ENCODE measurements at places on chromosomes 5 and 9.

DNA sequence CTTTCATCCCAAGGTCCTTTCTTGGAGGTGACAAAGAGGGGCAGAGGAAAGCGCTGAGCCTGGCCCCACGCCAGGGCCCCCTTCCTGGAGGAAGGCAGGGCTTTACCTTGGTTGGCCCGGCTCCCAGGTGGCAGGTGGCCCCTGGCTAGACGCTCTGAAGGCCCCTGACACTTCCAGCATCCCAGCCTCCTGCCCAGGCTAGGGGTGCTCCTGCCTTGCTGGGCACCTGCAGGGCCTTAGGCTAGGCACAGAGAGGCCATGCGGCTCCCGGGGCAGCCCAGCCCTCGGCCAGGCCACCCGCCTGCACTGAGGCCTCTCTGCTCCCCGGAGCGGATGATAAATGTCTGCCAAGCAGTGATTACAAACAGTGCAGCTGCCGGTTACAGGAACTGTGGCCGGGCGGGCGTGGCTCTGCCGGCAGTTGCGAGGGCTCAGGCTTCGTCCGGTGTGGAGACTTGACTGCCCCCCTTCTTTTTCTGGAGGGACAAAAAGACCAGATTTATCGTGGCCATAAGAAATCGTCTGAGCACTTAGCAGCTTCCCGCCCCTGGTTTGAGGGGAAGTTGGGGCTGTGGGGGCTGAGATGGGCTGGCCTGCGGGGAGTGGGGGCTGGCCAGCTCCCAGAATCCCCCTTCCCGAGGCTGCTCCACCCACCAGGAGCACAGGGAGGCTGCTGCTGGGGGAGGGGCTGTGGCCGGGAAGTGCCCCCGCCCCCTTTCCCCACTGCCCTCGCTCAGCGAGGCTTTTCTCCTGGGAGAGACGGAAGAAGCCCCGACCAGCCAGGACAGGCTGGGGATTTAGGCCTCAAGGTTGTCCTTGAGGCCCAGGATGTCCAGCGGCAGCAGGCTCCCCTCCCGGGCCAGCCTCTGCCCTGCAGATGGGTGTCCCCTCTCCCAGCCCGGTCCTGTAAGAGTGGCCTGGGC lies 31.6 kb upstream of the UBAC1 start:
- DNase-seq: peak; percentile 43

- DNase-seq: no peak
These were observed 44.3 kb downstream of the CYSTM1 start for GRCh38 chr5:140219068-140219991.

GRCh38 chr5:97508864-97509263 lies 325.8 kb upstream of the RIOK2 start:
- DNase-seq: no peak

DNA sequence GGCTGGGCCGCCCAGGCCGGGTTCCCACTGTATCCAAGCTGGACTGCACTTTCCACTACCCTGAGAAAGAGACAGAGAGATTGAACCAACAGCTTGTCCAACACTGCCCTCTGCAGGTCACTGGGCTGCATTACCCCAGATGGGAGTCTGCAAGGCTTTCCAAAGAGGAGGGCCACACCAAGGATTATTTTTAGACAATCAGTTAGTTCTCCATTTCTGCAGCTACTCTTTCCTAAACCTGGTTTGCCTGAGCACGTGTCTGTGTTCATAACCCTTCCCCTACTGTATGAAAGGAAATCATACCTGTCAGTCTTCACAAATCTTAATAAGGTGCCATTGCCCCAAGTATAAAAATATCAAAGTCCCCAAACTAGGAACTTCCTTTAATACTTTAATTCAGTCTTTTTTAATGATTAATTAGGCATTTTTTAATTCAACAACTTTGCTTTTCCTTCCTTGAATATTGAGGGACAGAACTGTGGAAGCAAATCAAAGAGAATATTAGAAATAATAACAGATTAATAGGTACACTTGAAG lies 13.4 kb upstream of the FGF1 start:
- peak; percentile 84 for DNase-seq

DNA sequence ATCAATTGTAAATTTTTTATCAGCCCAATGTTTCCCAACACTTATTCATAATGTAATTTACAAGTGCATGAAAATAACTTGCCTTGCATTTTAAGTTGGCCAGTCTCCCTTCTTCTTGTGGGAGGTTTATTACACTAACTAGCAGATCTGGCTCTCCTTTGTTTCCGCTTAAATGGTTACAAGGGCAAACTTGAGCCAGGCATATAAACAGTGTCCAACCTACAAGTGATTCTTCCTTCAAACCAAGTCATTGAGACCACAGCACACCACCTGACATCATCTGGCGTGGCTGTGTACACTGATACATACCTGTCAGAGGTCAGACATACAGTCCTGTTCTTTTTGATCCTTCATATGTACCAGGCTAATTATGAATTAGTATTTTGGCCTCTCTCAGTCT lies 80.1 kb downstream of the ALDH1A1 start:
- DNase-seq: no peak

DNA sequence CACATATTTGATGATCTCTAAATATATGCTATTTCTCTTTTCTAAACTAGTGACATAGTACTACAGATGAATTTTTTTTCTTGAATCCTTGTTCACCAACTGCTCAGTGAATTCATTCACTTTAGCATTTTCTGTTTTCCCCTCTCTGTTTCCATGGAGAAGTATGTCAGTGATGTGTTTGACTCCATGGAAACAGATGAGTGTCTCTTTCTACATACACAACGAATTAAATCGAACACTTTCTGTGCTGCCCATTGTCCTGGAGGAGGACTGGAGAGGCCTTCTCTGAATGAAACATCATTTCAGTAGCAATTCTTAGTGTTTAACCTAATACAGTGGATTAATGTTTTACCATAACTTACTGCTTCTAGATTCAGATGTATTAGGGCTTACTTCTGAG lies 9.5 kb downstream of the INVS start:
- DNase-seq: no peak

GRCh38 chr5:39132792-39133191 lies 58.6 kb upstream of the RICTOR start:
- DNase-seq: no peak

DNA sequence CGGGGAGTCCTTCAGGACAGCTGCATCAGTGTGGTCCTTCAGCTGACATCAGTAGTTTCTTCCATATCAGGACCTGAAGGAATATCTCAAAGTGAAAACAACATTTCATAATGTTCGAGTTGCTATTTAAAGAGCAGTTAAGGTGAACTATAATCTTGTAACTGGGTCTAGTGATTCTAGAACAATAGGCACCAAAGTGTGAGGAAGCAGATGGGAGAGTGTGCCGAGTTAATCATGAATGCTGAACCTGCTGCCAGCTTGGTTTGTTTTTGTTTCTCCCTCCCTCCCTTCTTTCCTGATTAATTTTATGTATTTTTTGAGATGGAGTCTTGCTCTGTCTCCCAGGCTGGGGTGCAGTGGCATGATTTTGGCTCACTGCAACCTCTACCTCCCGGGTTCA lies 3.6 kb upstream of the PTGR1 start:
- DNase-seq: no peak

DNA sequence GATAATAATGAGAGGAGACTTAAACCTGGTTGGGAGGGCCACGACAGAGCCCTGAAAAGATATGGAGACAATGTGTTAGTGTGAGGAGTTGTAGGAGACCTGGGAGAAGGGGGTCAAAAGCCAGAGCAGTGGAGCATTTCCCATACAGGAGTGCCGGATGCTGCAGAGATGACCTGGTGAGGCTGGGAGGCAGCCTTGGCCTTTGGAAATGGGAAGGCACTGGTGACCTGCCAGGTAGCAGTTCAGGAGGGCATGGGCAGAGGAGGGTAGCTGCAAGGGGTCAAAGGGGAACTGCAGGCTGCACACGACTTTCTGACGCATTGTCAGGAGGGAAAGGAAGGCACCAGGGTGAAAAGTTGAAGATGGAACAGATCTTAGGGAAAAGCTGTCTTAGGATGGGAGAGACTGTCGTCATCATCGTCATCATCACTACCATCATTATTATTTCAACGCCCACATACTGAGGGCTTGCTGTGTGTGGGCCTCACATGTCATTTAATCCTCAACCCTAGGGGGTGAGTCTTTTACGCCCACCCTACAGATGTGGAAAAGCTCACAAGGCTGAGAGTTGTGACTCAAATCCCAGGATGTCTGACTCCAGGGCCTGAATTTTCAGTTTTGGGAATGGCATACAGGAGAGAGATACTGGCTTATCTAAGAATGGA lies 13.3 kb downstream of the ARAP3 start:
- DNase-seq: no peak

DNA sequence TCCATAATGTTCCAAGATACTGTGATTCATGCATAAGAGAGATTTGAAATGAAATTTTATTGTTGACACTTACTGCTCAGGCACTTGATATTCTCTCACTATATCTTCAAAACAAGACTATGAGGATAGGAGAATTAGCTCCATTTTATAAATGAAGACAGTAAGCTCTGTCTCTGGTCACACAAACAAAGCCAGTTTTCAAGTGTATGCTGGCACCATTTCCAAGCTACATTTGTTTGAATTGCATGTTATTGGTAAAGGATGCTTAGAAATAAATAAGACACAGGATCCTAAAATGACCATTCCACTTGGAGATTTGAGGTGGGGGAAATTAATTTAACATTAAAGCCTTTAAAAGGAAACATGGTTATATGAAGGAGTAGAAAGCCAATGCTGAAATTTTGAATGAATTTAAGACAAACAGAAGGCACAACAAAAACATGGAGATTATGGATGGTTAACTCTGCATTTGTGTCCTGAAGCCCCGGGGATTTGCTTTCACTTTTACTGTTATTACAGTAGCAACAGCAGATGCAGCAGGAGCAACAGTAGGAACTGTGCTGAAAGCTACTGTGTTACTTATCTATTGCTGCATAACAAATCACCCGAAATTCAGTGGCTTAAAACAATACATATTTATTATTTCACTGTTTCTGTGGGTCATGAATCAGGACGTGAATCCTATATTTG lies 79.7 kb upstream of the ASTN2 start:
- DNase-seq: no peak

DNA sequence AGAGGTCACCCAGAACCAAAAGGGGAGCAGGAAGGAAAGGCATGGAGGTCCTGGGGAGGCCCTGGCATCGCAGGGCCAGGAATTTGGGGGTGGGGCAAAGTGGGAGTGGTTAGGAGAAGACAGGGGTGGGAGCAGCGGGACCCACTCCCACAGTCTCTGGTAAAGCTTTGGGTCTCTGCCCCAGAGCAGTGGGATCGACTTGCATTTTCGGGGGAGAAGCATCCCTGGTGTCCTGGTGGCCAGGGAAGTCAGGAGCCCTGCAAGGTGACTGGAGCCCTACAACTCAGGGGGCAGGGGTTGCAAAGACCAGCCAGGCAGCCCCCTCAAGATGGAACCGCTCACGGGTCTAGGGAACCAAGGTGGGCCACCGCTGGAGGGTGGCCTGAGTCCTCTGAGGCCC lies 22.4 kb upstream of the GTF3C5 start:
- no peak for DNase-seq

GRCh38 chr5:150410524-150411244 lies 2.0 kb downstream of the CD74 start:
- DNase-seq: peak; percentile 35

DNA sequence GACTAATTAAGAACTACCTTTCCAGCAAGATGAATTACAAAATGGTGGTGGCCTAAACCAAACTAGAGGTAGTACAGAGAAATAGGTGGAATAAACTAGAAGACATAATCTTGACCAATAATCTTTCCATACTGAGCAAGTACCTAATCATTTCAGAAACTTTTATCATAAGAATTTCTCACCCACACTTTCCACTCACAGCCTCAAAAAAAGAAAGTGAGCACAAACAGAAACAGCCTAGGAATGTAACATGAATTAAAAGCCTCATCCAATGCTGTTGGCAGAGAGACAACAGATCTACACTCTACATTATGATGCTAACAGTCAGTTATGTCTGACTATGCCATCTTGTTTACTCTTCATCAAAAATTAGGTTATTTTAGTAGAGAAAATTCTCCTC lies 1.3 kb downstream of the RNF38 start:
- no peak for DNase-seq

GRCh38 chr5:137515238-137515637 lies 16.1 kb upstream of the SPOCK1 start:
- no peak for DNase-seq

GRCh38 chr9:33202552-33203201 lies 35.5 kb upstream of the B4GALT1 start:
- no peak for DNase-seq

DNA sequence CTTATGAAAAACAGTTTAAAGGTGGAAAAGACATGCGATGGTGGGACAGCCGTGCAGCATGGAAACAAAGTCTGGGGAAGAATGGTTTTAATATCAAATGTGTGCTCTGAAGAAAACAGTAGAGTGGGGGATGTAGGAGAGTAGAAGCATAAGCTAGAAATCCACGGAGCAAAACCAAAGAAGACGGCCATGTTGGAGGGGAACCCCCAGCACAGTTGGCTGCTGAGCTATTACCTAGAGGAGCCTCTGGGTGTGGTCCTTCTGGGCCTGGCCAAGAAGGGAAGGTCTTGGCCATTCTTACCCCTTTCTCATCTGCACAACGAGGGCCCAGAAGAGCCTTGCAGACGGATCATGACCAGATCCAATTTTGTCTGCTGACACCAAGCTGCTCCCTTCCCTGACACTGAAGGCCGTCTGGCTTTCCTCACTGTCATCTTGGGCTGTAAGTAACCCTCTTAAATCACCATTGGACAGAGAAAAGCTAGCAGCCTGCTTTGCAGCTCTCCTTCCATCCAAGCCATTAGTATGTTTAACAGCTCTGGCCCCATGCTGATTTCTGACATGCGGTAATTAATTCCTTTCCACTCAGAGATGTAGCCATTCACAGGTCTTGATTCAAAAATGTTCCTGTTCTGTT lies 189.5 kb downstream of the SEC61B start:
- no peak for DNase-seq

DNA sequence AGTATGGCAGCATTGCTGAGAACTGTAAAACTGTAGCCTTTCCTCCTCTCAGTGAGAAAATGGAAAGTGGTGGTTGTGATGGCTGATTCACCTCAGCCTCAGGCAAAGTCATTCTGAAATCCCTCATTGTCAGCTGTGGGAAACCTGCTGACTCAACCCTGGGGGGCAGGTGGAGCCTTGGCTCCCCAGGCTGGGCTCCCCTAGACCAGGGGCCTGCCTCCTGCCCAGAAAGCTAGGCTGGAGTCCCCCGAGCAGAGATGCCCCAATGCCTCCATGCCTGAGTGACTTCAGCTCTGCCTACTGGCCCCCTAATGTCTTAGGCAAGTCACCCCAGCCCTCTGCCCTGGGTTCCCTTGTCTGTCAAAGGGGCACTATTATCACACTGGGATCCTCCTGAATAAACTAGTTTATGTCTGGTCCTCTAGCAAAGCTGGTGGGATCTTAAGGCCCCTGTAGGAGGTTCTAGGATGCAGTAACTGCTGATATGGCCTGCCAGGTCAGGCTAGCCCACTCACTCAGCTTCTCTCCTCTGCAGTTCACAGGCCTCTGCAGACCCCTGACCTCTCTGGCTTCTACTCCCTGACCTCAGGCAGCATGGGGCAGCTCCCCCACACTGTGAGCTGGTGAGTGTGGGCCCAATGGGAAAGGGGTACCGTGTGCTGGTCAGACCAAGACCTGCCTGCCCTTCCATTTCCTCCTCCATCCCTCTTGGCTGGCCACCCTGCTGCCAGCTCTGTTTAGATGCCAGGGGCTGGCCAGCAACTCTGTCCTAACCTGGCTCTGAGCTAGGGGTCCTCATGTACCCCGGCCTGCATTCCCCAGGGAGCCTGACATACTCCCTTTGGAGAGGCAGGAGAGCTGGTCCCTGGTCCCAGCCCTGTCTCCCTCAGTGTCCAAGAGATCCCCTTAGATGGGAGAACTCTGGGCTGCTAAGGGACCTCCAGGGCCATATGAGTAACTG lies 24.2 kb downstream of the TCF7 start:
- peak; percentile 72 for DNase-seq

GRCh38 chr9:98573749-98574278 lies 134.9 kb downstream of the GABBR2 start:
- DNase-seq: no peak

Measured in stimulated activated CD4-positive, alpha-beta T cell treated with anti-CD3 and anti-CD28 coated beads, Interleukin-2, amount 100 ng/mL, for 24 hours (primary cell).